Hematopoietic multipotent progenitor cell treated with erythropoietin and hydrocortisone succinate and interleukin-3 and kit ligand, for 6 days (in vitro differentiated cells): ENCODE measurements at places on chromosomes 12 and 14.

DNA sequence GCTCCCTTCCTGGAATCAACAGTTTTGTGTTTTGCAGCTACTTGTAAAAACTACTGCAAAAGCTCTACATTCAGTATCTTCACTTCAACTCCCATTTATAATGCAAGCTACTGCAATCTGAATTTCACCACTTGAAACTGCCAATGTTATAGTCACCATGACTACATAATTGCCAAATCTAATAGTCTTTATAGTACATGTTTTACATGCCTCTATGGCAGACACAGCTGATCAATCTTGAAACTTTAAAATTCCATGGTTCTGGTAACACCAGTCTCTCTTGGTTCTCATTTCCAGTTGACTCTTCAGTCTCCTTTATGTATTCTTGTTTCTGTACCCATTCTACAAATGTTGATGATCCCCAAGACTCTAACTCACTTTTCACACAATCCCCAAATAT is 185.9 kb downstream of the MED13L start:
- DNase-seq = no peak

- no peak for DNase-seq
Observed at GRCh38 chr14:76987956-76988520, 40.5 kb downstream of the IRF2BPL start.

DNA sequence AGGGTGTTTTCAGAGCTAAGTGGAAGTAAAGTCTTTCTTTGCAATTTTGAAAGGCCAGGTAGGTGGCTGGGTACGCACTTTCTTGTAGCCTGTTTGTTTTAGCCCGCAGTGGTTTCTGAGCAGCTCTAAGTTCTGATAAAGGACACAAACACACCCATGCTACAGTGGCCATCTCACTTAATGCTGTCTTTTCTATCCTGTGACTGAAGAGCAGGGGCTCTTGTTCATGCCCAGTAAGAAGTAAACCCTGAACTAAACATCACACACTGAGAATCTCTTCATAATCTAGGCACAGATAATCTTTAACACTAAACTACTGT is 427.2 kb downstream of the RAD51B start:
- DNase-seq = peak; percentile 46

GRCh38 chr14:89491711-89492381 is 74.8 kb upstream of the FOXN3 start:
- DNase-seq = no peak

DNA sequence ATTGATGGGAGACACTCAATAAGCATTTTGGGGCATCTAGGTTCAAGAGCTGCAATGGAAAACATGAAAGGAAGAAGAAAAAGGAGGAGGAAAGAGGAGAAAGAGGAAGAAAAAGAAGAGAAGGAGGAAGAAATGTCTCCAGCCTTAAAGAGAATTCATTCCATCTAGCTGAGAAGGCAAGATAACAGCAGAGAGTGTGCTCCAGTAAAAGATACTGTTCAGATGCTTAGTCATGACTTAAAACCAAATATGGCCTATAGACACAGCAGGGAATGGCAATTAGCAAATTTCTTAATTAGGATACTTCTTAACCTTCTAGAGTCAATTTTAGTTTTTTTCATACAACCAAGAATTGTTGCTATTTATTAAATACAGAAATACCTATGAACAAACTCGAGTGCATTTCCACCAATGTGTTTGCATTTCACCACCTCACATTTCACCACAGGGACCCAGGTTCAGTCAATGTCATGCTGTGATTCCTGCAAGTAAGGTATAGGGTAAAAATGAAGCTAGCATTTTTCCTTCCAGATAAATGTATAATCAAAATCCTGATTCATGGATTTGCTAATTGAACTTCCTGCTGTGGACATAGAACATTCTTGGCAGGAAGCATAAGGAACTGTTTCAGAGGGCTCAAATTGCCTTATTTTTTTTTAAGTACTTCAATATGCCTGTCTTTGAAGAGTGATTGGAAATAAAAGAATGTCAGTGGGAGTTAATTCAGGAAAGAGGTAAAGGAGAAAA is 177.8 kb downstream of the RPS29 start:
- no peak for DNase-seq

DNA sequence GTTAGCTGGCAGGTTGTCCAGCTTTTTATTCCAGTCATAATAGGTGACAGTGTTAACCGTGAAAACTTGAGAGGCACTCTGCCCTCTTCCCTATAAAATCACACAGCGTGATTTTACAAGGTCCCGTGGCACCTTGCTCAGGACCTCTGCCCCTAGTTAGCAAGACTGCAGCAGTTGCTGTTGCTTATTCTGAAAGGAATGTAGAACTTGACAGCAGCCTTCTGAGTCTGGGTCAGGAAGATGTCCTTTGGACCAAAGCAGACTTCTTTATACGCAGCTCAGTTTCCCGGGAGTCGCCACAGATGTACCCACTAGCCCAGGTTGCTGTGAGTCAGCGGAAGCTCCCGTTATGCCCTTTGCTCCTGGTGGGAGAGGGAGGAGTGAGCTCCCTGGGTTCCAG is 13.2 kb downstream of the PRKAB1 start:
- no peak for DNase-seq

- DNase-seq = no peak
Observed at GRCh38 chr12:32322354-32322753, 77.0 kb upstream of the FGD4 start.

- DNase-seq = no peak
Observed at GRCh38 chr14:72560331-72560730, 333.6 kb downstream of the DPF3 start.

- no peak for DNase-seq
Observed at GRCh38 chr12:96241846-96242256, 47.7 kb downstream of the ELK3 start.

- DNase-seq = no peak
Observed at GRCh38 chr14:73713206-73713802, 880 bp downstream of the PNMA1 start.

- no peak for DNase-seq
Observed at GRCh38 chr12:70948236-70948975, 27.9 kb upstream of the PTPRR start.

GRCh38 chr14:58332561-58332960 is 34.2 kb downstream of the ARID4A start:
- DNase-seq = no peak

GRCh38 chr14:21723431-21724045 is 49.9 kb upstream of the OR4E1 start:
- DNase-seq = peak; percentile 69

DNA sequence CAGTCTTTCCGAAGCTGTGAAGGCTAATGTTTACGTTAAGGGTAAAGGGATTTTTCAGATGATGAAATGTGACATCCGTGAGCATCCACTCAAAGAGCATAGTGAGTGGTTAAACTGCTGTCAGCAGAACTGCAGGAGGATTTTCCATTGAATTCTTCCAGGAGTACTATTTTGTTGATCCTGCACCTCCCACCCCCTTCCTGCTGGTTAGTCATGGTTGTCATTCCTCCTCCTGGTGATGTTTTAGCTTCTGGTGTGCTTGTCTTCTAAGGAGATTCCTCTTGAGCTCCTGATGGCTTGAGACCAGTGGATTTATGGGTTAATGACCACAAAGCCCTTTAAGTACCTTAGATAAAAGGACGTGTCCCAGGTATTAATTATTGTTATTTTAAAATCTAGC is 2.4 kb upstream of the GPRC5D start:
- no peak for DNase-seq

DNA sequence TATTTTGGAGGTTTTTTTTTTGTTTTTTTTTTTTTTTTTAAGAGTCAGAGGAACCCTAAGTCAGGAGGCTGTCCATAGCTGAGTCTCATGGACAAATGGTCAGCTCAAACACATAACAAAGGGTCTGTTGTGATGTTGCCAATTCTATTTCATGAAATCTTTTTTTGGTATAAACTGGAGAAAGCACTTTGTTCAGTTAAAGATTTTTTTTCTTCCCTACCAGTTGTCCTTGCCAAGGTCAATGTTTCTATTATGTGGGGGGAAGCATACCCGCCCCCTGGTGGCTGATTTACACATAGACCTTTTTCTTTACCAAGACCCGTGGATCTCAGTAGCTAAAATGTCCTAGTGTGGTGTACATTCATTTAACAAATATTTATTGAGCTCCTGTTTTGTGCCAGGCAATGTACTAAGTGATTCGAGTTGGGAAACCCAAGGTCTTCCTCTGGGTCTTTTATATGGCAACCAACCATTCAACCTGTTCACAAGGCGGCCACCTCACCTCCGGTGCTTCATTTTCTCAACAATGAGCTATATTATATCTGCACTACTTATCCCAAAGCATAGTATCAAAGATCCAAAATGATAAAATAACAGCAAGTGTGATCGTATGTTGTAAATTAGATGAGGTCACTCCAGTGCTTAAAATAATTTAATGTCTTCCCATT is 214.5 kb downstream of the PAH start:
- DNase-seq = peak; percentile 72

DNA sequence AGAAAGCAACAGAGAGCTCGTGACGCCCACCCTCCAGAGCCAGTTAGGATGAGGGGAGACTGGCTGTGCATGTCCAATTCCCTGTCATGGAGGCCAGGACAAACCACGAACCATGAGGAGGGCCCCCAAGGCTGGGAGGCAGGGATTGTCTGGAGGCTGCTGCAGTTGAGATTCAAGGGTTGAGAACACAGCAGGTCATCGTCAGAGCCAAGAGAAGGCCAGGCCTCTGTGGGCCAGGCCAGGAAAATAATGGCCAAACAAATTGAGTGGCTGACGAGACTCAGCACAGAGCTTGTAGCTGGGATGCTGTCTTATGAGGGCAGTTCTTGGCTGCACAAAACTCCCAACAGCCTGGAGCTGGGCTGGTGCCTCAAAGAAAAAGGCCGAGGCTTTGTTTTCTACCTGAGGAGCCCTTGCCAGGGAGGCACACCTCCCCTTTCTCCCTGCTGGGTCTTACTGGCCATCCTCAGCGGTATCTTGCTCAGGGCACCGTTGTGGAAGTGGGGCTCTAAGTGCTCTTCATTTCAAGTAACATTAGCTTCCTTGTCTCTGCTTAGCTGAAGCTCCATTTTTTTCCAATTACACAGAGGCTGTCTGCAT is 665.9 kb downstream of the BCL11B start:
- no peak for DNase-seq

DNA sequence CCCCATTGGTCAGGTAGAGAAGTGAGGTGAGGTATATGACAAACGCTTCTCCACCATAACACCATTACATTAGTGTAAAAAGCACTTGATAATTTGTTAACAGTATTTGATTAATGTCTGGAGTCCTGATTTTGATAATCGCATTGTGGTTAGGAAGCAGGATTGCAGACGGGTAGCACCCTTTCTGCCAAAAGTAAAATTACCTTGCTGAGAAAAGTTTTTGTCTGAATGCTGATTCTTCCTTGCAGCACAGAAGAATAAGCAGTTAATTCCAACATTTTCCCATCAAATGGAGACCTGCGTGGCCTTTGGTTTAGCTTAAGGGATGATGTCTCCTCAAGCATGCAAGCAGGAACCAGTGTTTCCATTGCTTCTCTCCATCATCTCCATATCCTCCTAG is 1090.2 kb upstream of the TMEM132C start:
- no peak for DNase-seq

GRCh38 chr12:65275627-65276026 is 2.9 kb upstream of the MSRB3 start:
- no peak for DNase-seq

GRCh38 chr14:60225265-60225664 is 23.8 kb upstream of the PPM1A start:
- DNase-seq = peak; percentile 57

- DNase-seq = no peak
Observed at GRCh38 chr12:43214166-43214565, 337.8 kb downstream of the ADAMTS20 start.

- no peak for DNase-seq
Observed at GRCh38 chr12:75115748-75116147, 93.9 kb downstream of the KCNC2 start.

GRCh38 chr12:123530668-123531067 is 2.9 kb downstream of the RILPL1 start:
- no peak for DNase-seq

DNA sequence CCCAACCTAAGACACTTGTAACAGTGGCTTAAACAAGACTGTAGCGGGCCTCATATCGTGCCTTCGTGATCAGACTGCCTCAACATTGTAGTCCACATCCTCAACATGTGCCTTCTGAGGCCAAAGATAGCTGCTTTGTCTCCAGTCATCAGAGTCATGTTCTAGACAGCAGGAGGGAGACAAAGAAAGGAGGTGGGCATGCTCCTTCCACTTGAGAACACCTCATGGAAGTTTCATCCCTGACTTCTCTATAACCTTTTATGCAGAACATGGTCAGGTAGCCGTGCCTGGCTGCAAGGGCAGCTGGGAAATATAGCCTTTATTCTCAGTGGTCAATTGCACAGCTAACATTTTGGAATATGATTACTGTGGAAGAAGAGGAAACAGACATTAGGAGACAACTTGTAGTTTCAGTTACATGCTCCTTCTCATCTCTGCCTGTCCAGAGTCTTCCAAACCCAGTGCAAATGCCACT is 25.3 kb upstream of the DHRS2 start:
- peak; percentile 5 for DNase-seq

GRCh38 chr12:92363295-92364146 is 217.9 kb upstream of the BTG1 start:
- DNase-seq = peak; percentile 39

DNA sequence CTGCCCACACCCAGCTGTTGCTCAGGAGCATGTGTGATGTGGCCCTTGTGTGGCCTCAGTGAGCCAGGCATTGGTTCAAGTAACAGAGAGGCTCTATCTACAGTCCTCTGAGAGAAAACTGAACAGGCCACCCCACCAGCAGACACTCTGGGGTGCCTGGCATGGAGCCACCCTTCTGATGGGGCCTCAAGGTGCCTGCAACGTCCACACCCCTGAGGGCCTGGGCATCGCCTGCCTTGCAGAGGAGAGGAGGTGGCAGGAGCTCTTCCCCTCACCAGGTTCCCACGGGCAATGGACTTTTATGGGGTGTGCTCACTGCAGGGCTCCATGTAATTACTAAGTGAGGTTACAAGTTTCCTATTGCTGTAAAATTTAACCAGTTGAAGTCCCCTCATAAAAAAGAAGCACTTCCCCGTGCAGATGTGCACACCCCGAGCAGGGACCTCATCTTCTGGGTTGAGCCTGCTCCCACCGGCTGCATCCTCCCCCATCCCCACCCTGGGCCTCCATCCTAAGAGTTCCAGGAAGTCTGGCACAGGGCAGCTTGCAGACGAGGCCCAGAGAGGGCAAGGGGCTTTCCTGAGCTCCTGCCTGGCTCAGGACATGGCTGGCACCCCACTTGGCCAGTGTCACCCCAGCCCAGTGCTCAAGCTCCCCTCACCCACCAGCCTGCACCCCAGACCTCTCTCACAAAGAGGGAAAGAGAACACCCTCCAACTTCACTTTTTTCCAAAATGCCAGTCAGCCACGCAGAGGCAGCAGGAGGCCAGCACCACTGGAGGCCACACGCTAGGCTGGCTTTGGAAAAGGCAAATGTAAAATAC is 270.4 kb upstream of the RTL1 start:
- no peak for DNase-seq
